HFFc6 (cell line): ENCODE measurements at places on chromosomes 16 and 17. TPM values are rescaled to one million over a fixed set of nuclear protein-coding genes. Genes with fewer than 3 reads are reported as not detected.

GRCh38 chr17:39132192-39132610, 19.2 kb downstream of the PLXDC1 start:
- H3K36me3 ChIP-seq, result no peaks in the 10 kb centered on the region
- H3K27me3 ChIP-seq, result peaks cover 2% of the 10 kb centered on the region; the same call in 1 of the 2 replicates
- H3K4me3 ChIP-seq, result peak overlapping the region; percentile 29
- peaks cover 43% of the 10 kb centered on the region for H3K4me1 ChIP-seq

DNA sequence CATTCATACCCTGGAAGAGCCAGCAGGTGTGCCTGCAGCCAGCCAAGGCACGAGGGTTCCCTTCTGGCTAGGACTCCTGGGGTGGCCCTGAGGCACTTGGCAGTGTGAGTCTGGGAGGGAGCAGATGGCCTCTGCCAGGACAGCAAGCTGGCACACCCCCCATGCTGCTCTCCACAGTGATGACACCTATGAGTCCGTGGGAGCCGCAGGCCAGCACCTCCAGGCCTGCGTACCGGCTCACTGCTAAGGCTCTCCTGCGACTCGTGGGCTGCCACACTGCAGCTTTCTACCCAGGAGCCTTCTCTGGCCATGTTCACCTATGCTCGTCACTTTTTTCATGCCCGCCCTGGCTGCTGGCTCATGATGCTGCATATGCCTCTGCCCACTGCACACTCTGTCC, 68.1 kb downstream of the NDEL1 start:
- no peak for DNase-seq
- peaks cover 25% of the 10 kb centered on the region for H3K36me3 ChIP-seq
- no peak overlapping the region for H3K27ac ChIP-seq
- H3K4me1 ChIP-seq, result no peaks in the 10 kb centered on the region

DNA sequence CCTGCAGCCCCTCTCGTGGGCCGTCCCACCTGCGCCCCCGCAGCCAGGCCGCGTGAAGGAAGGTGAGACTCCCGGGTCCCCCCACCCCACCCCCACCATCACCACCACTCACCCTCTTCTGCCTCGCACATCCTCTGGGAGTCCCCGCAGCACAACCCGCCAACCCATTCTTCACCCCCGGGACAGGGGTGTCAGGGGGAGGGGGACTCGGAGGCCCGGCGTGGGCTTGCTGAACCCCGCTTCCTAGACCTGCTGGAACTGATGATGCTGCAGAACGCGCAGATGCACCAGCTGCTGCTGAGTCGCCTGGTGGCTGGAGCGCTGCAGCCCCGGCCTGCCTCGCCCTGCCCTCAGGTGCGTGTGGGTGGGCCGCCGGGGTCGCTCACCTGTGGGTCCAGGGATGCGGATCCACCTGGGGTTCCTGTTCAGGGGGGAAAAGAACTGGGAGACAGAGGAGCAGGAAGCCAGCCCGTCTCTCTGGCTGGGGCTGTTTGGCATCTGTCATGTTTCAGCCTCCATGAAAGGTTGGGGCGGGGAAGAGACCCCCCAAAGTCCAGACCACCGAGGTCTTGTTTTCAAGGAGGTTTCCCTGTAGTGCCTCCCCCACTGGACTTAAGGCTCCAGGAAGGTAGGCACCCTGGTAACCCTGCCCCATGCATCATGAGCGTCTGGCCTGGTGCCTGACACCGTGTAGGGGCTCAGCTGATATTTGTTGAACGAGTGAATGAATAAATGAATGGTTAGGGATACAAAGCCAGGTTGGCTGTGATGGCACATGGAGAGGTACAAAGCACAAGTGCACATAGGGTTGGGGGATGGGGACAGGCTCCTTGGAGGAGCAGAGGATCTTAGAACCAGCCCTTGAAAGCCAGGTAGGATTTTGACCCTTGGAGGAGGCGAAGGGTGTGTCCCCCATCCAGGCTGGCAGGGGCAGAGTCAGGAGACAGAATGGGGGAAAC, 849 bp downstream of the PRR29 start:
- no peak for DNase-seq
- peaks cover 38% of the 10 kb centered on the region for H3K27me3 ChIP-seq
- H3K4me1 ChIP-seq, result no peaks in the 10 kb centered on the region
- H3K36me3 ChIP-seq, result no peaks in the 10 kb centered on the region

GRCh38 chr16:2719328-2720063, 528 bp downstream of the PRSS27 start:
- no peak overlapping the region for H3K4me3 ChIP-seq
- DNase-seq, result no peak
- no peaks in the 10 kb centered on the region for H3K36me3 ChIP-seq
- no peak overlapping the region for H3K27ac ChIP-seq

DNA sequence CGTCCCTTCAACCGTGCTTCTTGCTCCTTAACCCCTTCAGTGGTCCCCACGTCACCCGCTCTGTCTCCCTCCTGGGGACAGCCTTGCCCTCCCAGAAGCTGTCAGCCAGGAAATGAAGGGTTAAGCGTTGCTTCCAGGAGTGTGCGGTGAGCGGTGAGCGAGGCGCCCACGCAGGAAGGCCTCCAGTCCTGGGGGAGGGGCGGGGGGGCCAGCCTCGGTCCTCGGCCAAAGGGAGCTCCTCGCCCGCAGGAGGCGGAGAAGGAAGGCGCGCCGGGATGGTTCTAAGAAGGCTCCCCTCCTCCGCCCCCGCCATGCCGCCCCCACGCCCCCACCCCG, 2.3 kb downstream of the RBFOX3 start:
- no peak for DNase-seq
- H3K36me3 ChIP-seq, result no peaks in the 10 kb centered on the region
- H3K27me3 ChIP-seq, result peaks cover 21% of the 10 kb centered on the region
- no peak overlapping the region for H3K4me3 ChIP-seq
- H3K4me1 ChIP-seq, result no peaks in the 10 kb centered on the region
- no peak overlapping the region for H3K27ac ChIP-seq

GRCh38 chr16:49283376-49284049, 1.9 kb upstream of the CBLN1 start:
- DNase-seq, result no peak
- peaks cover 2% of the 10 kb centered on the region; the same call in 1 of the 2 replicates for H3K27me3 ChIP-seq
- no peaks in the 10 kb centered on the region for H3K36me3 ChIP-seq

GRCh38 chr17:28499364-28499664, 6.8 kb upstream of the FOXN1 start:
- no peak overlapping the region for H3K27ac ChIP-seq
- H3K4me1 ChIP-seq, result no peaks in the 10 kb centered on the region
- H3K4me3 ChIP-seq, result no peak overlapping the region
- no peaks in the 10 kb centered on the region for H3K36me3 ChIP-seq
- H3K27me3 ChIP-seq, result peaks cover 39% of the 10 kb centered on the region
- no peak for DNase-seq

DNA sequence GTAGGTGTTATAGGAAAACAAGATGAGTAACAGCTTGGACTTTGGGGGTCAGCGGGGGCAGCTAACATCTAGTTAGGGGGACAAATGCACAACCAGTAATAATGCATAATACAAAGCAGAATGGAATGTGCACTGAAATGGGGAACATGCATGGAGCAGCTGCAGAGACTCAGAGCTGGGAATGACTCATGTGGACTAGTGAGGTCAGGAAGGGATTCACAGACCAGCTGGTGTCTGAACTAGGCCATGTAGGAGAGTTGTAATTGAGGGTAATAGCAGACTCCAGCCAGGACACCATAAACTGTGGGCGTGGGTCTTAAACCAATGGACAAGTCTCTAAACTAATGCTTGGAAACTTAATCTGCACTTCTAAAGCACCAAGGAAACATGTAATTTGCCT, 176.8 kb upstream of the ASIC2 start:
- no peak overlapping the region for H3K4me3 ChIP-seq
- peak; percentile 38 for DNase-seq
- no peak overlapping the region for H3K27ac ChIP-seq
- H3K27me3 ChIP-seq, result no peaks in the 10 kb centered on the region; the same call in 1 of the 2 replicates
- no peaks in the 10 kb centered on the region for H3K4me1 ChIP-seq

Gene SLFN5
- total RNA-seq, result 55.4 and 65.1 TPM in 2 replicates

DNA sequence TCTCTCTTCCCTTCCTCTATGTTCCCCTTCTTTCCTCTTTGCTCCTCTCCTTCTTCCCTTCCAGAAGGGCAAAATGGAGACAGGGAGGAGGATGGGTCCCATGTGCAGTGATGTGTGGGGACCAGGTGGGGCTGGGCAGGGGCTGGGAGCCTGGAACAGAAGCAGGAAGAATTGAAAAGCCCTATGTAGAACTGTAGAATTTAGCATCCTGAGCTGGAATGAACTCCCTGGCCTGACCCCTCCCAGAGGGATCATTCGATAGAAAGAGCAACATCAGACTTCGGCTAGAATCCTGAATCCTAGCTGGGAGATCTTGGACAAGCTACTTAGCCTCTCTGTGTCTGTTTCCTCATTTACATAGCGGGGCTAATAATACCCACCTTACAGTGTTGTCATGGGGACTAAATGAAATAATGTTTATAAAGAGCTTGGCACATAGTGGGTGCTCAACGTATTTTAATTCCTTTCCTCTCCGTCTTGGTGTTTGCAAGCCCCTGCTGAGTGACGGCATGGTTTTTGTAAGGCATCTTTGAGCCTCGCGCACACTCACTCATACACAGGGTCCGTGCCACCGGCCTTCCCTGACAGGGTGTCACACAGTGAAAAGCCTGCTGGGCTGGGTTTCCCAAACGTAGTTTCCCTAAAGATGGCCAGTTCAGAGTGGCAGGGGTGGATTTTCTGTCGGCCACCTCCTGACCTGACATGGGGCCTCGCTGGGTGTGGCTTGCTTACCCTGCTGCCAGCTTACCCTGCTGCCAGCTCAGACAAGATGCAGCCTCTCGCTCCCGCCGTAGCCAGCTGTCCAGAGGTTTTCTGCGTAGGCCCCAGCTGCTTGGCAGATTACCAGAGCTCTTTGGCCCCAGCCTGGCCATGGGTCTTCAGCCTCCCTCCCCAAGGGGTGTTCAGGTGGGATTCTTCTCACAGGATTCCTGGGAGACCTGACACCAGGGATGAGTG, 6.1 kb upstream of the ARHGAP23 start:
- no peak overlapping the region for H3K4me3 ChIP-seq
- DNase-seq, result no peak
- H3K4me1 ChIP-seq, result peaks cover 33% of the 10 kb centered on the region
- H3K27ac ChIP-seq, result no peak overlapping the region
- H3K27me3 ChIP-seq, result peaks cover 17% of the 10 kb centered on the region

DNA sequence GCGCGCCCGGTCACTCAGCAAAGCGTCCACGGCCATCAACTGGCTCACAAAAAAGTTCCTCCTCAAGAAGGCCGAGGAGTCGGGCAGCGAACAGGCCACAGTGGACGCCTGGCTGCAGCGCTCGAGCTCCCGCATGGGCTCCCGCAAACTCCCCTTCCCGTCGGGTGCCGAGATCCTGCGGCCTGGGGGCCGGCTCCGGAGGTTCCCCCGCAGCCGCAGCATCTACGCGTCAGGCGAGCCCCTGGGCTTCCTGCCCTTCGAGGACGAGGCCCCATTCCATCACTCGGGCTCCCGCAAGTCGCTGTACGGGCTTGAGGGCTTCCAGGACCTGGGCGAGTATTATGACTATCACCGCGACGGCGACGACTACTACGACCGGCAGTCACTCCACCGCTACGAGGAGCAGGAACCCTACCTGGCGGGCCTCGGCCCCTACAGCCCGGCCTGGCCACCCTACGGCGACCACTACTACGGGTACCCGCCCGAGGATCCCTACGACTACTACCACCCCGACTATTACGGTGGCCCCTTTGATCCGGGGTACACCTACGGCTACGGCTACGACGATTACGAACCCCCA, 10.7 kb downstream of the MYO15A start:
- H3K4me3 ChIP-seq, result no peak overlapping the region
- H3K27me3 ChIP-seq, result peaks cover 7% of the 10 kb centered on the region
- H3K36me3 ChIP-seq, result peaks cover 5% of the 10 kb centered on the region
- H3K27ac ChIP-seq, result no peak overlapping the region
- no peak for DNase-seq
- peaks cover 7% of the 10 kb centered on the region for H3K4me1 ChIP-seq

GRCh38 chr17:72308744-72309385, 188.0 kb downstream of the SOX9 start:
- no peak for DNase-seq
- no peak overlapping the region for H3K4me3 ChIP-seq
- no peak overlapping the region for H3K27ac ChIP-seq
- peaks cover 10% of the 10 kb centered on the region; the same call in 1 of the 2 replicates for H3K4me1 ChIP-seq
- peaks cover 14% of the 10 kb centered on the region for H3K27me3 ChIP-seq
- H3K36me3 ChIP-seq, result no peaks in the 10 kb centered on the region

Gene PKMYT1
- 20.7 and 39.2 TPM in 2 replicates for total RNA-seq

DNA sequence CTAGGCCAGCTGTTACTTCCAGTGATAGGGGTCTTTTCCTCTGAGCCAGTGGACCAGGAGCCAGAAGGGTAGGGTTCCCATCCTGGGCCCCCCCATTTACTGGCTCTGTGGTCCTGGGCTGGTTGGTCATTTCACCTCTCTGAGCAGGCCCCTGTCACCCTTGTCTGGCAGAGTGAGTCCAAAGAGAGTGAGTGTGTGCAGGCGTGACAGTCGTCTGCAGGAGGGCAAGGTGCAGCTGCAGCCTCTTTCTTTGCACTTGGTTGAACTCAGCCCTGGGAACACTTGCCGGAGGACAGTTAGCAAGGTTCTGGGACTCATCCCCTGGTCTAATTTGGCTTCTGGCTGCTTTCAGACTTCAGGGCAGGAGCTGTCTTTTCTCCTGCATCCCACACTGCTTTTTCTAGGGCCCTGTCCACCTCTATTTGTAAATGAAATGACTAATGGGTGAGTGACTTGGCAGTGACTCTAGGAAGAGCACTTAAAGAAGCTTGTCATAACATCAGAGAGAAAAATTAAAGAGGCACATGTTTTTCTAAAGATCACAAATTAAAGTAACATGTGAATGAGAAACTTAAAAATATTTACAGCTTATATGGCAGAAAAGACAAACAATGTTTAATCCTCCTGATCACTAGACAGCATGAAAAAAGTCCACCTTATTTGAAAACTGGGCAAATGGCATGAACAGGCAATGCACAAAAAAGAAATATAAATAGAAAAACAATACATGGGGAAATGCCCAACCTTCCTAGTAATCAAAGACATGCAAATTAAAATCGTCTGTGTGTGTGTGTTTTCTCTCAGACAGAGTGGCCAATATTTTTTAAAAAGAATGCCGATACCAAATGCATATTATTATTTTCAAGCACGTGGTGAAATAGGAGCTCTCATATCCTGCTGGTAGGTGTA, 137.5 kb downstream of the NTN1 start:
- H3K27ac ChIP-seq, result no peak overlapping the region
- no peak overlapping the region for H3K4me3 ChIP-seq
- no peaks in the 10 kb centered on the region; the same call in none of the 2 replicates for H3K27me3 ChIP-seq
- H3K36me3 ChIP-seq, result 0 out of 2 replicates have a peak, but pooled peaks cover 4% of the 10 kb centered on the region
- no peaks in the 10 kb centered on the region for H3K4me1 ChIP-seq

Gene TUBD1
- 3.2 to 3.9 TPM (median 3.8 TPM) in 3 replicates for total RNA-seq

- H3K27me3 ChIP-seq, result no peaks in the 10 kb centered on the region
- H3K27ac ChIP-seq, result no peak overlapping the region
- no peaks in the 10 kb centered on the region for H3K36me3 ChIP-seq
Measured at GRCh38 chr16:19974607-19975006, 90.0 kb upstream of the GPRC5B start.

DNA sequence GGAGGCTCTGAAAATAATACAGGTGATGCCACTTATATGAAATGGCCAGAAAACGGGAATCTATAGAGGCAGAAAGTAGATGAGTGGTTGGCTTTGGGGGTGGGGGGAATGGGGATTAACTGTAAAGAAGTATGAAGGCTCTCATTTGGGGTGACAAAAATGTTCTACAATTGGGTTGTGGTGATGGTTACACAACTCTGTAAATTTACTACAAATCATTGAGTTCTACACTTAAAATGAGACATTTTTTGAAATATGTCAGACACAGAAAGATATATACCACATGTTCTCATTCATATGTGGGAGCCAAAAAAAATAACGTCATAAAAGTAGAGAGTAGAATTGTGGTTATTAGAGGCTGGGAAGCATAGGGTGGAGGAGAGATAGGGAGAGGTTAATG, 25.7 kb downstream of the ARHGAP17 start:
- no peaks in the 10 kb centered on the region for H3K27me3 ChIP-seq
- H3K36me3 ChIP-seq, result peaks cover 11% of the 10 kb centered on the region
- H3K27ac ChIP-seq, result peak overlapping the region; percentile 90
- H3K4me3 ChIP-seq, result peak overlapping the region; percentile 73
- DNase-seq, result no peak
